ENCODE measurements at places on chromosomes 12 and 14.

DNA sequence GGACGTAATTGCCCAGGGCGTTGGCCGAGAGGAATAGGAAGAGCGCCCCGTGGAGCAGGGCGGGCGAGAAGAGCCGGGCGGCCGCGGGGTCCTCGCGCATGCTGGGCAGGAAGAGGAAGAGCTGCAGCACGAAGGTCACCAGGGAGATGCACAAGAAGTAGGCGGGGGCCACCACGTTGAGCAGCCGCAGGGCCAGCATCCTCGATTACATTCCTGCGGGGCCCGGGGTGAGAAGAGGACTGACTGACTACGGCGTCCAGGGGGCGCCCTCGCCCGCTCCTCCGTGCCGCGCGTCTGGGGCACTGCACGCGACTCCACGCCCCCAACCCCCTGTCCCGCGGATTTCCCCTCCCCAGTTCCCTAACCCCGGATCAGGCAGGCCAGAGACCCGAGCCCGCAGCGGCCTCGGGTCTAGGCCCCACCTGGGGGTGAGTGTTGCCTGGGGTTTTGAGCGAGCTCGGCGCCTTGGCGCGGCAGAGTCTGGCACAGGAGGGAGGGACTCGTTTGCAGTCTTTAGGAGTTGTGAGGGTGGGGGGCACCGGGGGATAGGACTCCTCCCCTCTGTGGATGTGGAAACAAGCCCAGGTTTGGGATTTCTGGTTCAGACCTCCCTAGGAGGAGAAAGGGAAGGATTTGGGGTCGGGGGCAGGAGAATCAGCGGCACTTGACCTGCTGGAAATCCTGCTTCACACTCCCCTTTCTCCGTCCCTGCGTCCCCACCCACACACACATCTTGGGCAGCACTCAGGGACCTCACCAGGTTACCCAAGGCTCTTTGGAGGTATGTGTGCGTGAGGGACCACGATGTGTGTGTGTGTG is 1.8 kb downstream of the ZDHHC22 start:
- peak; percentile 31 for DNase-seq

- no peak for DNase-seq
Measured at GRCh38 chr12:72888693-72889092, 616.5 kb downstream of the TRHDE start.

- peak; percentile 30 for DNase-seq
Measured at GRCh38 chr12:4275016-4275869, 1.7 kb downstream of the CCND2 start.

- no peak for DNase-seq
Measured at GRCh38 chr12:131112021-131112420, 158.3 kb downstream of the ADGRD1 start.

GRCh38 chr12:72141381-72141780 is 130.8 kb upstream of the TRHDE start:
- DNase-seq, result peak; percentile 17

GRCh38 chr12:79098530-79098929 is 234.0 kb downstream of the SYT1 start:
- peak; percentile 9 for DNase-seq
